ENCODE measurements at places on chromosomes 4 and X.

- peaks cover 27% of the 10 kb centered on the region for H3K27me3 ChIP-seq
- DNase-seq: no peak
- H3K4me3 ChIP-seq: no peak overlapping the region
- H3K27ac ChIP-seq: no peak overlapping the region
- H3K4me1 ChIP-seq: peaks cover 34% of the 10 kb centered on the region
Observed at GRCh38 chr4:184860018-184860779, 34.4 kb upstream of the ACSL1 start.

DNA sequence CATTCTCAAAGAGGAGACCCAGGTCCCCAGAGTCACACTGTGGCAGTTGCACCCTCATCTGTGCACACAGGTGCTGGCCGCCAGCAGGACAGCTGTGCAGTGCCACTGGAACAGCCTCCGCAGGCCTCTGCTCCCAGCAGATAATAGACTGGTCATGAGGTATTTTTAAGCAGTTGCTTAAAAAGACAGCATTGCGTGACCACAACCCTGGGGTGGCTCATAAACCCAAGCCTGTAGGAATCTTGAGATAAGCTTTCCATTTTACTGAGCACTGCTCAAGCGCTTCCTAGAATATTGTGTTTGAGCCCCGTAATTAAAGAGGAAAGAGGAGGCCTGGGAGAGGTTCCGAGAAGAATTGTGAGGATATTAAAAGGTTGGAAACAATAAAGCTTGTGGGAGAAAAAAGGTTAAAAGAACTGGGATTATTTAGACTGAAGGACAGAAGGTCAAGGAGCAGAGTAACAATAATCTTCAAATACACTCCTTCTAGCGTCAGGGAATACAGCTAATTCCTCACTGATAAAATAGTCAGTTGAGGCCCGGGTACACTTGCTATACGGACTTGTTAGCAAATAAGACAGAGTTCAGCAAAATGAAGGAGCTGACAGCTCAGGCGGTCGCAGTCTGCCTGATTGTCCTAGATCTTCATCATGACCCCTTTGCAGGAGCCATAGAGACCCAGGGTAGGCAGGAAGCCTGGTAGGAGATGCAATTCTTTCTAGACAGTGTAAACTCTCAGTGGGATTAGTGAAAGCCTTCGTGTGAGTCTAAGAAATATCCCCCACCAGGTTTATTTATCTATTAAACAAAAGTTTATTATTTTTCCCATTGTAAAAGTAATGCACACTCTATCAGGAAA is 86.2 kb upstream of the KIT start:
- no peak overlapping the region for H3K4me3 ChIP-seq
- no peak overlapping the region for H3K27ac ChIP-seq
- H3K36me3 ChIP-seq: no peaks in the 10 kb centered on the region
- no peaks in the 10 kb centered on the region for H3K4me1 ChIP-seq

DNA sequence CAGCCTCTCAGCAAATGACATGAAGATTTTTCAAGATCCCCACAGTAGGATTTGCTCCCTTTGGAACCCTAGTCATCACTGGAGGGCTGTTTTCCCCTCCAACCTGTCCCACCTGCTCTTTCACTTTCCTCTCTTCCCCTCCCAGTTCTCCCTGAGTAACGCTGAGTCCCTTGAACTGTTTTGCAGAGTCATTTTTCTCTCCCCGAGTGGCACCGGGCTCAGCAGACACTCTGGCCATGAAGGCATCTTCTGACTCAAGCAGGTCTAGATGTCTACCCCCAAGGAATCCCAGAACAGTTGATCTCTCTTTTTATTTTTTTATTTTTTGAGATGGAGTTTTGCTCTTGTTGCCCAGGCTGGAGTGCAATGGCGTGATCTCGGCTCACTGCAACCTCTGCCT is 52.2 kb downstream of the HTRA3 start:
- DNase-seq: peak; percentile 1
- H3K27me3 ChIP-seq: no peaks in the 10 kb centered on the region
- H3K36me3 ChIP-seq: no peaks in the 10 kb centered on the region
- H3K4me1 ChIP-seq: no peaks in the 10 kb centered on the region

GRCh38 chr4:8200302-8200975 is 1.3 kb downstream of the SH3TC1 start:
- no peaks in the 10 kb centered on the region for H3K27me3 ChIP-seq
- DNase-seq: no peak
- no peaks in the 10 kb centered on the region for H3K36me3 ChIP-seq
- peak overlapping the region; percentile 56 for H3K4me3 ChIP-seq
- H3K27ac ChIP-seq: peak overlapping the region; percentile 36

GRCh38 chr4:18698119-18698883 is 676.7 kb upstream of the LCORL start:
- H3K4me1 ChIP-seq: no peaks in the 10 kb centered on the region
- no peak for DNase-seq
- no peaks in the 10 kb centered on the region for H3K36me3 ChIP-seq
- H3K27me3 ChIP-seq: no peaks in the 10 kb centered on the region
- H3K27ac ChIP-seq: no peak overlapping the region
- H3K4me3 ChIP-seq: no peak overlapping the region

DNA sequence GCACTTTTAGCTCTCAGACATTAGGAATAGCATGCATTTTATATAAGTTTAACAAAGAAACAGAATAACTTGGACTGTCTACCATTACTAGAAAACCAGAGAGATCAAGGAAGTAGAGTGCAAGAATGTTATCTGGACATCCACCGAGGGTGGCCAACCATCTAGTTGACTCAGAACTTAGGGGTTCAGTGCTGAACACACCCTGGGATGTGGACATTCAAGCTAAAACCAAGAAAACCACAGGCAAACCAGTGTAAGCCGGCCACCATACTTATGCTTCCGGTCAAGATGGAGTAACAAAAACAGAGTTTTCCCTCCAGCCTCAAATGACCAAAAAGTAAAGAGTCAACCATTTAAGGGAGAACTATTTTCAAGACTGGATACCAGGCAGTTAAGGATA is 181.4 kb upstream of the MXRA5 start:
- H3K36me3 ChIP-seq: no peaks in the 10 kb centered on the region
- no peak overlapping the region for H3K27ac ChIP-seq
- no peak for DNase-seq
- H3K4me1 ChIP-seq: no peaks in the 10 kb centered on the region
- H3K27me3 ChIP-seq: no peaks in the 10 kb centered on the region
- no peak overlapping the region for H3K4me3 ChIP-seq

DNA sequence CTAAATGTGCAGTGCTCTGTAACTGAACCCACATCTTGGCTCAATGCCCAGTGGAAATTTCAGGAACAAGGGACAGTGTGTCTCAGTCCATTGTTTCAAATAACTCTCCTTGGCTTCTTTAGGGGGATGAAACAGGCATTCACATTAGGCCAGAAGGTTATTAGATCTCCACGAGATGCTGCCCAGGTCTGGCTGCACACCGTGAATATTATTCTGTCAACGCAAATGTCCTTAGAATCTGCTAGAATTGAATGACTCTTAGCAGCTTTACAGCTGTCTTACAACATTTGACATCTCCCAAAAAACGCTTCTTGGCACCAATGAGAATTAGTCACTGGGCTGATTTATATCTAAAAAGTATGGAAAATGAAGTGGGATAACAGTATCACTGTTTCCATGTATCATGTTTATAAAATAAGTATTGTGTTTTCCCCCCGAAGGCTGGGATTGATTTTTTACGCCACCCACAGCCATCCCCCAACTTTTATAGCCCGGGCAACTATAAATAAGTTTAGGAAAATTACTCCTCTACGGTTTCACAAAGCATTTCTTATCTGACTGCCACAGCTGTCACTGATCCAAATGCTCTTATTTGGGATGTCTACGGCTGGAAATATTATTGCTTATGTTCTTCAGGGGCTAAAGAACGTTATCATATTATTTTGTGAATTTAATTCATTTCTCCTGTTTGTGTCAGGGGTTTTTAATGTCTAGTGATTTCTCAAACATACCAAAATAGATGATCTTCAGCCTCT is 559.7 kb upstream of the FAT1 start:
- H3K36me3 ChIP-seq: no peaks in the 10 kb centered on the region
- no peaks in the 10 kb centered on the region for H3K27me3 ChIP-seq
- no peak for DNase-seq
- H3K4me3 ChIP-seq: no peak overlapping the region

GRCh38 chr4:81647388-81647787 is 175.7 kb upstream of the RASGEF1B start:
- H3K27me3 ChIP-seq: no peaks in the 10 kb centered on the region
- DNase-seq: no peak
- peaks cover 4% of the 10 kb centered on the region for H3K36me3 ChIP-seq
- no peak overlapping the region for H3K27ac ChIP-seq
- peaks cover 39% of the 10 kb centered on the region for H3K4me1 ChIP-seq

- no peaks in the 10 kb centered on the region for H3K27me3 ChIP-seq
- no peak for DNase-seq
- H3K4me3 ChIP-seq: no peak overlapping the region
- H3K4me1 ChIP-seq: no peaks in the 10 kb centered on the region
- no peak overlapping the region for H3K27ac ChIP-seq
Observed at GRCh38 chr4:162450531-162451035, 286.8 kb upstream of the FSTL5 start.

GRCh38 chrX:50618788-50619558 is 148.3 kb upstream of the DGKK start:
- no peak for DNase-seq
- no peaks in the 10 kb centered on the region for H3K36me3 ChIP-seq
- H3K27me3 ChIP-seq: peaks cover 2% of the 10 kb centered on the region
- no peak overlapping the region for H3K4me3 ChIP-seq

DNA sequence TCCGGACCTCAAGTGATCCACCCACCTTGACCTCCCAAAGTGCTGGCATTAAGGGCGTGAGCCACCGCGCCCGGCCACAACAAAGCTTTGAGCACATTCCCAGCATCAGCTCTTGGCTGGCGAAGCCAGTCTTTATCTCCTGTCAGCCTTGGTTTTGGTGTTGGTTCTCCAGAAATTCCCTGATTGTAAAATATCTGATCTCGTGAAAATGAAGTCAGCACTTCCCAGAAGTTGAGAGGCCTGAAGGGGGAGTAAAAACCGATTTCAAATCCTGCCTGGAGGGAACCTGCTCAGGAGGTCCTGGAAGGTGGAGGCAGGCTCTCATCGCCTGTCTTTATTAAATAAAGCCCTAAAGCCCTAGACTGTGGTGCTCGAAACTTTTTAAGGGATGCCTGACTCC is 33.6 kb downstream of the PTTG2 start:
- no peak overlapping the region for H3K27ac ChIP-seq
- H3K4me3 ChIP-seq: no peak overlapping the region
- H3K36me3 ChIP-seq: no peaks in the 10 kb centered on the region
- peaks cover 15% of the 10 kb centered on the region for H3K4me1 ChIP-seq
- no peaks in the 10 kb centered on the region for H3K27me3 ChIP-seq

- no peaks in the 10 kb centered on the region for H3K4me1 ChIP-seq
- H3K27ac ChIP-seq: no peak overlapping the region
- H3K4me3 ChIP-seq: no peak overlapping the region
- no peaks in the 10 kb centered on the region for H3K36me3 ChIP-seq
Observed at GRCh38 chr4:91092398-91092980, 965.3 kb downstream of the CCSER1 start.

DNA sequence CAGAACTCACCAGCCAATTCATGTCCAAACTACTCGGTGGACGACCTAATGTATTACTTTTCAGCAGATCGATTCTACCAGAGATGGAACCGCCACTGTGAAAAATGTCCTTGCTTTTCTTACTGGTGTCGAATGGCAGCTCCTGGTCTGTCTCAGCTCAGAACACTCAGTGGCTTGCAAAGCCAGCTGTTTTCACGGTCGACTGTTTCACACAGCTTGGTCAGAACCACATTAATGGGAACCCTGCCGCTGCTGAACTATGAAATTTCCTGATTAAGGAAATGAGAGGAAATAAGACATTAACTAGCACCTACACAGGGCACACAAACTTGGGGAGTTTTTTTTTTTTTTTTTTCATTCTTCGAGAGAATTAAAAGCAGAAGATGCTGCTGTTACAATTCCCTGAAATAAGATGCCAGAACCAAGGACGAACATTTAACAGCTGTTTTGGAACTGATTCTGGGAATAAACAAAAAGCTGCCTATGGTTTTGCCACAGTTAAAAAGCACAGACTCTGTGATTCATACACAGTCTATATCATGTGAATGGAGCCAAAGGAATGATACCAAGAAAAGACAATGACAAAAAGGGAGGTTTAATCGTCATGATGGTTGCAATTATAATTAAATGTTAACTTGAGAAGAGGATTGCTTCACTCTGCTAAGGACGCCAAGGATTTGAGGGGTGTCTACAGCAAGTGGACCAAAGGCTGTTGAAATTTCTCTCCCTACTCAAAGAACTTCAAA is 31.3 kb downstream of the SUPT20HL2 start:
- no peak overlapping the region for H3K4me3 ChIP-seq
- no peaks in the 10 kb centered on the region for H3K4me1 ChIP-seq
- no peaks in the 10 kb centered on the region for H3K36me3 ChIP-seq
- no peak for DNase-seq
- no peak overlapping the region for H3K27ac ChIP-seq

GRCh38 chrX:119406776-119407175 is 7.6 kb downstream of the SLC25A43 start:
- DNase-seq: no peak
- H3K27ac ChIP-seq: no peak overlapping the region

DNA sequence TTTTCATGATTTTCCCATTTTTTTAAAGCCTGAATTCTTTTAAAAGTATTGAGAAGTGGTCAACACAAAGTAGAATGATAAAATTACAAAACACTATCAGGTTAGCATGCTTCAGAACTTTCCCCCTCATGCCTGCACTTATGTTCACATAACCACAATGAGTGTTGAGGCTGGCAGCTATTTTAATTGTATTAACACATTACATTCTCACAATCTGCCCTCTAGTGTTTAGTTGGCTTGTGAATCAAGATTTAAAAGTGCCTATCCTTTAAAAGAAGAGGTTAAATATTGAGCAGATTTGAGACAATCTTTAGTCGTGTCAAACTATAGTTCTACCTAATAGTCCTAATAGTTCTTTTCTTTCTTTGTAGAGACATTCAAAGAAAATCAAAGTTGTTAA is 93.6 kb upstream of the NAP1L5 start:
- DNase-seq: no peak
- H3K4me3 ChIP-seq: no peak overlapping the region
- H3K27me3 ChIP-seq: peaks cover 18% of the 10 kb centered on the region
- no peak overlapping the region for H3K27ac ChIP-seq
- H3K4me1 ChIP-seq: peaks cover 18% of the 10 kb centered on the region
